ENCODE measurements at places on chromosomes 3 and 15. TPM values are rescaled to one million over a fixed set of nuclear protein-coding genes. Genes with fewer than 3 reads are reported as not detected.

DNA sequence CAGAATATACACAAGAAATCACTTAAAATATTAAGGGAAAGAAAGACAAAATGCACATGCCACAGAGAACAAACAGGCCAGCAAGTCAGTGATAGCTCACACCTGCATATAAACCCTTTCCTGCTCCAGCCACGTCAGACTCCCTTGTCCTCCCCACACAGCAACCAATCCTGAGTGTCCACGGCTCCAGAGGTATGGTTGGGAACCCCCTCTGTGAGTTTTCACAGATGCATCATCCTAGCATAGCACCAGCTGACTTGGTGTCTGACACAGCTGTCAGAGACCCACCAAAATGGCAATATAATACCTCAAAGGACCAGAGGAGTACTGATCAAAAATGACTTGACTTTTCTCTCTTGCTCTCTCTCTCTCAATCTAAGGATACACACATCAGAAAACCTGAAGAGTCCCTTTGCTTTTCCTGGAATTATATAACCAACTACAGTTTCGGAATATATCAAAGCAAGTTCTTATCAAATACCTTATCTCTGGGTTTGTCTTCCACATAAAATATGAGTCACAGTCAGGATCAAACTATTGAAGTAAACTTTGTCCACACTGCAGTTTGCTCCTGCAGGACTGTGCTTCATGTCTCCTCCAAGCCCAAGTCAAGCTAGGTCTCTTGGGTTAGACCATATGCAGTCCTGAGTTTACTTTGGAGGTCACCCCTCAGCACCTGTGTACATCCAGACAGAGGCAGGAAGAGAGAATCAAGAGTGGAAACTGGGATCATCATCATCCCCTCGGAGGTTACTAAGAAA, 187.1 kb upstream of the THBS1 start:
- DNase-seq, result no peak

- no peak for DNase-seq
Observed at GRCh38 chr15:85828874-85829273, 34.1 kb upstream of the KLHL25 start.

GRCh38 chr3:146071632-146072031, 89.4 kb downstream of the PLOD2 start:
- DNase-seq, result no peak

- DNase-seq, result no peak
Observed at GRCh38 chr3:45691842-45692241, 2.6 kb downstream of the SACM1L start.

DNA sequence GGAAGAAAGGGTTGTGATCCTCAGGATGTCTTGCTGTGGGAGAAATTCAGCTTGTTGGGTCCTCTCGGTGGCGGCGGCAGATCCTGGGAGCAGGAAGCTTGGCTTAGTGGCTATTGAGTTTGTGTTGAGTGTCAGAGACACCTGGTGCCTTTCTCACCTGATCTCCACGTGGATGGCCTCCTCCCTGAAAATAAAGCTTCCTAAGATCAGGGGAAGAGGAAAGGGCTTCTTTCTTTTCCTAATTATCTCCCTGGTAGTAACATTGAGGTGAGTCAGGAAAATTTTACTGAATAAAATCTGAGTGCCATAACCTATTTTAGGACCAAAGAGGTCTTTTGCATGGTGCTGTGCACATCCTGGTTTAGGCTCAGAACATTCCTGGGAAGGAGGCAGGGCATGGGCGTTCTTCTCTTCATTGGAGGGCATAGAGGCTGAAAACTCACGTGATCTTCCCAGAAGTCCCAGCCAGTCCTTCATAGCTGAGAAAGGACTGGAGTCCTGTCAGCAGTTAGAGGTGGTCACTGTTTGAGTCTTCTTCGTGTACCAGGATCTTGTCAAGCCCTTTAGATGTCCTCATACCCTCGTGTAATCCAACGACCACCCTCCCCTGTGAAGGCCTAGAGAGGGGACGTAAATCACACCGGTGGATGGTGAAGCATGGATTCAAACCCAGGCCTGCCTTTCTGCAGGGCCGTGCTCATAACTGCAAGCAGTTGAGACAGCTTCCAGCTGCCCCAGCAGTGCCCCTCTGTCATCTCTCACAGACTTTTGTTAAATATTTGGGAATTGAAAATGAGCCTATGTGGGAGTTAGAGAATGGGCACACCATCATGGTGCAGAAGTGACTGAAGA, 1.1 kb downstream of the CMTM8 start:
- no peak for DNase-seq

DNA sequence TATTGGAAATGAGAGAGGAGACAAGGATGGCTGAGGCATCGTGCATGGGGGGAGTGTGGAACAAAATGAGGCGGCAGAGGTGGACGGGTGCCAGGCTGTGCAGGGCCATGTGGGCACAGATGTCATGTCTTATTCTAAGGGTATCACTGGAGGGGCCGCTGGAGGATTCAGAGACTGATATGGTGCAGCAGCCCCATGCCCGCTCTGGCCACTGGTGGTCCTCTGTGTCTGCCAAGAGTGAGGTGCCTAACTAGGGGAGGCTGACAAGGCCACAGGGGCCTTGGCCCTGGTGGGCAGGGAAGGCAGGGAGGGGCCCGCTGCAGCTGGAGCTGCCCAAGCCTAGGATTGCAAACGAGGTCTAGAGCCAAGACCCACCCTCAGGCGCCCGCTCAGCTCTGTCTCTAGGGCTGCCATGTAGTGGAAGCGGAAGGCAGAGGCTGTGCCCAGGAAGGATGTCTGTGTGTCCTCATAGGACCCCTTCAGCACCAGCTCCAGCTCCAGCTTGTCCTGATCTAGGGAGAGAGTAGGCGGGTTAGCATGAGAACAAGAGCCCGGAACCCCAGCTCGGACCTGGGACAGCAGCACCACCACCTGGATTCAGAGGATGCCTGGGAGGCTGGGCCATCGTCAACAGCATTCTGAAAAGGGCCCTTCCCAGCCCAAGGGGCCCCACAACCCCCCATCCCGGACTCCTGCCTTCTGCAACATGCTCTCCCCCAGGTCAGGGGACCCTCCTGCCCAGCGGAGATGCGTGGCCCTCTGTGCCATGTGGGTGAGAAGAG, 11.3 kb downstream of the PLA2G4D start:
- DNase-seq, result no peak

GRCh38 chr15:70867911-70868467, 14.0 kb upstream of the LARP6 start:
- no peak for DNase-seq

DNA sequence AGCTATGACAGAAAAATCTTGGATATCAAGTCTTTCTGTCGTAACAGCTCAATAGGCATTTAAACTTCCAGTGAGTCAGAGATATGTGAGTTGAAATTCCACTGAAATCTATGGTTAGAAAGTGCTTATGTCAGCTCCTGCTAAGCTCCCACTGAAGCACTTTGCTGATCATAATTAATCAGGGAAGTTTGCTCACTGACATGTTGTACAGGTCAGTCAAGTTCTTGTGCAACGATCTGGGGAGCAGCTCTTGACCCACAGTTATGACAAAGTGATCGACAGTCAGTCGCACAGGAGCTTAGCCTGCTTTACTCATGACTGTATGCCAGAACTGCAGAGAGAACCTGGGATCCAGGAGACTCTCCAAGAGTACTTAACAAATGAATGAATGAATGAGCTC, 453.5 kb downstream of the SOX2 start:
- DNase-seq, result no peak

GRCh38 chr15:67195305-67195704, 59.2 kb downstream of the AAGAB start:
- no peak for DNase-seq

DNA sequence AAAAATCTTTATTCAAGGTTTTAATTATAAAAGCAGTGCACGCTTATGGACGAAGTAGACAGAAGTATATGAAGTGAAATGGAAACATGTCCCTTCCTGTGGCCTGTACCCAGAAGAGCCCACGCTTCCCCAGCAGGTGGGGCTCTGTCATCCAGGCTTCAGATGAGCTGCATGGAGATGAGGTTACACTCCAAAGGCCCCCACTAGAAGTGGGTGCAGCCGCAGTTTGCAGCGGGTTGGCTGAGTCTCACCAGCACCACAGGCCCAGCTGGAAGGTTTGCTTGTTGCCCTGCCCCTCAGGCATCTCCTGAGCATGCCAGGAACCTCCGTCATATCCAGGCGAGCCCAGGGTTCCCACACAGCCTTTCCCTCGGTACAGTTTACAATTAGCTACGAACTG, 33.1 kb downstream of the PRR20G start:
- no peak for DNase-seq

GOLGA6A gene
- polyA plus RNA-seq, result 0.66 TPM

DCBLD2 gene
- 57.0 TPM for polyA plus RNA-seq

Data from left renal pelvis (tissue), 4 donors.